G401 (cell line): ENCODE measurements at places on chromosomes 12 and 14. TPM values are rescaled to one million over a fixed set of nuclear protein-coding genes. Genes with fewer than 3 reads are reported as not detected.

Gene CPNE6
- not detected in 2 replicates for total RNA-seq

Gene OR4M1
- total RNA-seq: not detected in 2 replicates

GRCh38 chr14:22474730-22475351 is 114.2 kb downstream of the DAD1 start:
- no peak for DNase-seq

GRCh38 chr12:57489157-57489641 is 1.3 kb downstream of the MARS1 start:
- no peak for DNase-seq

- DNase-seq: no peak
Measured at GRCh38 chr14:31854508-31855075, 222.5 kb upstream of the ARHGAP5 start.

GRCh38 chr14:72742118-72742837 is 151.6 kb downstream of the DPF3 start:
- peak; percentile 63 for DNase-seq

GRCh38 chr12:56863789-56864188 is 70.4 kb downstream of the SDR9C7 start:
- no peak for DNase-seq
